ENCODE measurements at places on chromosomes 3 and 15.

DNA sequence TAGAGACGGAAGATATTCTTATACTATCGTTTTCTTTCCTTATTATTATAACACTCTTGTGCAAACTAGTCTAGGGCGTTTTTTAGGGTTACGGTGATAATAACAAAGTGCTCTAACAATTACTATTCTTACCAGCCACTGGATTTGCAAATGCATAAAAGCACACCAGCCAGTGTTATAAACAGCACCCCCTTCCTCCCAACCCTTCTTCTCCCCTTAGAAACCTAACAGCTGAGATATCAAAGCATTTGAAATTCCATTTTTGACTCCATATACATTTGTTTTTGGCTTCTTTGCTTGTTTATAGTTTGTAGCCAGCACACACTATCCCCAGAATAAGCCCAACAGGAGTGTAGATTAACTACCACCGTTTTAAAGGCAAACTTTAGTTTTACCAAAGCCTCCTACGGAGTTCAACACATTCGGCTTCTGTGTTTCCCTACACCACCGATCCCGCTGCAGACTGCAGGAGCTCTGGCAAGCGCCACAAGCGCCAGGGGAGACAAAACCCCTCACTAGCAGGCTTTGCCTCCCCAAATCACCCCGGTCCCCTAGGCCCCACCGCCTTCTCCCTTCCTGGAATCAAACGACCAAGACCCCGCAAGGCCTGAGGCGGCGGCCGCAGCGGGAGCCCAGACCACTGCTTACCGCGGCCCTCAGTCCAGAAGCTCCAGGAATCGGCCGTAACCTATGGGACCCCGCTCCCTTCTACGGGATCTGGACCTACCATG lies 461 bp downstream of the COPB2 start:
- peak; percentile 11 for DNase-seq

DNA sequence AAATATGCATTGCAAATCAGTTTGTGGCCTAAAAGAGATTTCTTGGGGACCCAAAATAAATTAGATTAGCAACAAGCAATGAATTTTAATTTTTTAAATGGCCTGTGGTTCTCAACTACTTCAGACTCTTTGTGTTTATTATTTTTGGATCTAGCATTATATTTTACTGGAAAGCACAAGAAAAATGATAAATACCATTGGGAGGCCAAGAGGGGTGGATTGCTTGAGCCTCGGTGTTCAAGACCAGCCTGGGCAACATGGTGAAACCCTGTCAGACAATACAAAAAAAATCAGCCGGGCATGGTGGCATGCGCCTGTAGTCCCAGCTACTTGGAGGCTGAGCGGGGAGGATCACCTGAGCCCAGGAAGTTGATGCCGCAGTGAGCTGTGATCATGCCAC lies 13.6 kb downstream of the LACTB start:
- no peak for DNase-seq

- no peak for DNase-seq
Measured at GRCh38 chr3:24487325-24488262, 7.1 kb downstream of the THRB start.

DNA sequence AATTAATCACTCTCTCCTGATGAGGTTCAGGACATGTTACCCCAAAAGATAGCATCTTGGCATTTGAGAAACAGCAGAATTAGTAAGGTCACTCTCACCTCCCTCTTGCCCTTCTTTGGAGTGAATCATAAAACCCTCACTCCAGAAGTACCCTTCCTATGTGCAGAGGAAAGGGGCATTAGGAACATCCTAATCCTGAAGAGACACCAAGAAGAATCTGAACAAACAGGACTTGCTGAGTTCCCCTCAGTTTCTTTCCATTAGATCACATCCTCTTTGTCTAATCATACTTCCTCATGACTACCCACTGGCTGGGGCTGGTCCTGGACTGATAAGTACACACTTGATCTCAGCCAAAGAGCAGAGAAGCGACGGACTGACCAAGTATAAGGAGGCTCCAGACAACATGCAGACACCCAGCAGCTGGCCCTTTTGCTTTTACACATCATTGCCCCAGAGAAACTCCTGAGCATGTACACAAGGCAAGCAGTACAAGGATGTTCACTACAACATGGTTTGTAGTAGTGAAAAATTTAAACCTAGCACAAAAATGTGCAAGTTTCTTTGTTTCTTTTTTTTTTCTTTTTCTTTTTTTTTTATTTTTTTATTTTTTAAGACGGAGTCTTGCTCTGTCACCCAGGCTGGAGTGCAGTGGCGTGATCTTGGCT lies 15.0 kb upstream of the TM6SF1 start:
- no peak for DNase-seq

GRCh38 chr3:133629146-133629545 lies 32.6 kb downstream of the TOPBP1 start:
- DNase-seq = no peak

DNA sequence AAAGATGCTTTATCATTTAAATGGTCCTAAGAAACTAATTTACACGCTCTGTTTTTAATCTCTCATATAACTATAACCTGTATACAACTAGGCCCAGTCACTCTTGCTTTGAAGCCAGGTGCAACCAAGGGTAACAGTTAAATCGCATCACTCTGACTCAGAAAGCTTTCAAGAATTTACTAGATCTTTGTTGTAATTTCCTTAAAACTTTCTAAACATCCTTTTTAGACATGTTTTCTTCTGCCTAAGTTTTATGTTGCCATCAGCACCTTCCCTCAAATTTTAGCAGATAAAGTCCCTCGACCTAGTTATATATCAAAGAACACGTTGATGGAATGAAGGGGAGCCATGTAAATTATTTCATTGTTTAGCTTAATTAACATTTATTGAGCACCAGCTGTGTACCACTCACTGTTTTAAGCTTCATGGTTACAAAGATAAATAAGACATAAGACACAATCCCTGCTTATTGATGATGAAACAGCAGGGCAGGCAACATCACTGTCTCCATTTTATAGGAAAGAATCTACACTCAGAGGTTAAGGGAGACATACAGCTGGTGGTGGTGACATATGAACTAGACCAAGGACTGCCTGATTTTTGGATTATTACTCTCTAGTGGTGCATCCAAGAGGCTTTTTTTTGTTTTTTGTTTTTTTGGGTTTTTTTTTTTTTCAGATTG lies 101.0 kb downstream of the CD200R1L start:
- no peak for DNase-seq

- no peak for DNase-seq
Measured at GRCh38 chr15:94532226-94532625, 300.9 kb downstream of the MCTP2 start.

- DNase-seq = no peak
Measured at GRCh38 chr3:39766433-39766832, 43.0 kb upstream of the MYRIP start.

- DNase-seq = no peak
Measured at GRCh38 chr3:121690777-121691405, 30.2 kb upstream of the HCLS1 start.

DNA sequence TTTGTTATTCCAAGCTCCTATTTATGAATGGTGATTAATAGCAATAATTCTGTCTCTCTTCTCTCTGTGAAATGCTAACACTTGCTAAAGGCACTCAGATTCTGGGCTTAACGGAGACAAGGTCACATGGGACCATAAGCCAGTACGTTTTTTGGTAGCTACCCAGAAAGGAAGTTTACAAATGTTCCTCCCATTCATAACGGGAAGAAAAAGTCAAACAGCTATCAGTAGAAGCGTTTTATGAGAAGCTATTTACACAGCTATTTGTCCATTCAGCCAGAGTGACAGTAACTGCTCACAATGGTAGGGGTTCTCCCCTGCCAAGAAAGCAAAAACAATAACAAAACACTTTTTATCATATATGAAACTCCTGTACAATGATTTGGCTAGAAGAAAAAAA lies 51.5 kb downstream of the ZMAT3 start:
- no peak for DNase-seq

DNA sequence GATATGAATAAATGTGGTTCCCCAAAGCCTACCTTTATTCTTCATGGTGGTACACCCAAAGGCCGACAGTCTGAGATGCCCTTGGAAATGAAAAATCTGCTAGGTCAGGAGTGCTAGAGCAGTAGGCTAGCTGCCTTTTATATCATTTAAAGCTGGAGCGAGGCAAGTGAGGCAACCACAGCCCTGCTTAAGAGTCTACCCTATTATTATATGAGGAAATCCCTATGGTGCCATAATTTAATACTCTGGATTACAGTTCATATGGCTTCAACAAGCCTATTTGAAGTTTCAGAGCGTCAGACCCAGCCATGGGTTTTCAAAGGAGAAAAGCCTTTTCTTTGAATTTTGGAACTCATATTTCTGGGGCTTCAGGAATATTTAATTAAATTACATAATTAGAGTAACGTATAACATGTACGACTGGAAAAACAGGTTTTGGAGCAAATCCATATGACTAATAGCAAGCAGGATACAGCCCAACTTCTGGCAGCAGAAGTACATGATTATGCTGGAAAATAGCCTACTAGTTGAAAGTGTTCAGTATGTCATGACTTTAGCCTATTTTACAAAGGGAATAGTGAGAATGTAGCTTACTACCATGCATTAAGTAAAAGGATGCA lies 18.0 kb upstream of the SLTM start:
- DNase-seq = no peak

DNA sequence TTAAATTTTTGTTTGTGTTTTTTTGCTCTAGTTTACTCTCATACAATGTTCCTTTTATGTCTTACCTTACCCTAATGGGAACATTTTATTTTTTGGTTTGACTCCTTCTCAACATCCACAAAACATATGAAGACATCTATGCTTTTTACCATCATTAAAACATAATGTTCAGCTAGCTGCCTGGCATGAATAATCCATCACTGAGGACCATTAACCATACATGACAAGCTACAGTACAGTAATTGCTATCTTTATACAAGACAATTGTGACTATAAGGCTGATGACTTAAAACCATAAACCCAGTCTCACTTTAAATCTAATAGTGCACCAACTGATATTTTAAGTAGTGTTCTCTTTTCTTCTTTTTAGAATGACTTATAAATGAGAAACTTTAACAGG lies 13.7 kb downstream of the SERPINI1 start:
- no peak for DNase-seq

DNA sequence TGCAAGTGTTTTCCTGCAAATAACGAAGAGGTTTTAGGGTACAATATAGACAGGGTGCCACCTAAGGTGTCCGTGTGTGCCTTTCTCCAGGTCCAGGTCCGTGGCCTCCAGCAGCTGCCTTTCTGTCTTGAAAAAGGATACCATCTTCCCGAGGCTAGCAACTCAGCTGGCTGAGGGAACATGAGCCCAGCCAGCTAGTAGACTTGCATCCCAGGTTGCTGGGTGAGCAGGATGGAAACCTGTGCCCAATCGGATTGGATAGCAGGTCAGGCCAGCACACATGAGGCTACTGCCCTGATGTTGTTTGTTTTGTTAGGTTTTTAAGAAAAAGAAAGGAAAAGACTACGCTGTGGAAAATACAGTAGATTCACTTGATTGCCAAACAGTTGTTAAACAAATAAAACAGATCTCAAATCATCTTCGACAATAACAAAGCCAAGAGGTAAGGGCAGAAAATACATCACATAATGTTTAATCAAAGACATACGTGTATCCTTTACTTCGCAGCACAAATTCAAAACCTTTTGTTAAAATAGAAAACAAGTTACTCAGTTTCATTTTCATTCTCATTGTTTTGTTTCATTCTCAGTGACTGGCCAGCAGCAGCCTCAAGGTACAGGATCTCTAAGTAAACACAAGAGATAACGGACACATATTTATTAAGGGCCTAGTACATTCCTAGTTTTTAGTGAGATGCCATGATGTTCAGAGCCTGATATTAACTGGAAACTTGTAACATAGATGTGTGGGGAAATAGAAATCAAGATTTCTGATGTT lies 661.2 kb upstream of the NR2F2 start:
- no peak for DNase-seq

- DNase-seq = no peak
Measured at GRCh38 chr3:115099986-115100571, 47.0 kb downstream of the ZBTB20 start.

- no peak for DNase-seq
Measured at GRCh38 chr15:29822100-29822683, at the start of gene TJP1. Gene TJP1, minus strand, starts transcription at chr15:29822468. Its CDS starts 440 bp downstream, at chr15:29822028.

DNA sequence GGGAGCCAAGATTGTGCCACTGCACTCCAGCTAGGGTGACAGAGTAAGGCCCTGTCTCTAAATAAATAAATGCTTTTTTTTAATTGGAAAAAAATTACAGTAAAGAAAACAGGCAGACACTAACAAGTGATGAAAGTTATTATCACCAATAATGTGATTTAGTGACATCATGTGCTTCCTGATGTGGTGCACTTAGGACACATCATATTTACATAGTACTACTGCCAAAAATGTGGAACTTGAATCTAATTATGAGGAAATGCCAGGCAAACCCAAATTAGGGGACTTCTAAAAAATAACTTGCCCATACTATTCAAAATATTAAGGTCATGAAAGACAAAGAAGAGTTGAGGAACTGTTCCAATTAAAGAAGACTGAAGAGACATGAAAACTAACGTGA lies 30.8 kb downstream of the MAP4 start:
- no peak for DNase-seq

- DNase-seq = no peak
Measured at GRCh38 chr3:73143821-73144237, 82.4 kb downstream of the EBLN2 start.

DNA sequence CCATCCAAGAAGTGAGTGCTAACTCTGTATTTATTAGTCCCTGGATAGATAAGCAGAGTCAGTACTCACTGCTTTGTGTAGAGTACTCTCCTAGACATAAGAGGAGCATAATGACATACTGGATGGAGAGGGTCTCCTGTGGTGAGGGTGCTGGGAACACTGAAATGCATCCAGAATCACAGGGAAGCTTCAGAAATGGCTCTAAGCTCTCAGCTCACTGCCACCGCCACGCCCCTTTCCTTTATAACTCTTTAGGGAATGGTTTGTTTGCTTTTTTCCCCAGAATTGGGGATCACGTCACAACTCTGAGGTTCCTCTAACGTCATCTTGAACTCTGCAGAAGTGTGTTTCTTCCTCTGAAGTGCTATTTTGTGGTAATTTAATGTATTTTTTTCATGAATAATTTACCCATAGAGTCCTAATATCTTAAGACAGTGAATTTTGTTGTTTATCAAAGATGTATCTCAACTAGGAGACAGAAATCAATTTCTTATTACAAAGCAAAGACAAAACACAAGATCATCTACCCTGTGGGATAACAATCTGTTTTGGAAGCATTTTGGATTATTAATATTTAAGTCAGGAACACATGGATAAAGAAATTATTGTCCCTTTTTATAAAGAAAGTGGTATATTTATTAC lies 154.6 kb downstream of the PTPRG start:
- no peak for DNase-seq

DNA sequence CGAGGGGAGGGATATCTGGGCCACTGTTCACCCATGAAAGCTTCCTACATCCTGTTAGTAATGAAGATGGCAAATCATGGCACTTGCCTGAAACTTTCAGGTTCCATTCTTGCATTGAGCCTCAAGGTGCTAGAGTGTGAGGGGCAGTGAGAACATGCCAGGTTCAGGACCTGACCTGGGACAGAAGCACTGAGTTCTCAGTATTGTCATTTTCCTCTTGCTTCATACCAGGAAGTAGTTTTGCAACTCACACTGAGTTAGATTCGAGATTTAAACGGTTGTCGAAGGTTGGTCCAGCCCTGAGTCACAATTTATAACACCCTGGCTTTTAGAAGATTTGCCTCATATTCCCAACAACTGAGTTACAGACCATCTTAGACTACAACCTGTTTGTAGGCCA lies 11.8 kb upstream of the MEIS2 start:
- DNase-seq = no peak

Data from stimulated activated CD4-positive, alpha-beta T cell treated with anti-CD3 and anti-CD28 coated beads, Interleukin-15, amount 100 ng/mL, for 1 hour (primary cell).